ENCODE measurements at places on chromosomes 4 and X. TPM values are rescaled to one million over a fixed set of nuclear protein-coding genes. Genes with fewer than 3 reads are reported as not detected.

Gene NCAPG
- total RNA-seq: 28.9 TPM

Gene HTT
- total RNA-seq: 16.7 TPM

Gene IL2
- not detected for total RNA-seq

Gene PLAC8
- 0.66 TPM for total RNA-seq

Gene BRS3
- total RNA-seq: not detected

Gene HSFX4
- total RNA-seq: not detected

Gene SPANXA1
- not detected for total RNA-seq

Gene MAML3
- 11.9 TPM for total RNA-seq

Gene HTN3
- not detected for total RNA-seq

Gene IRS4
- total RNA-seq: not detected

All from A549 treated with RU486 at 1 μM for 4 hours (cell line).